ENCODE measurements at places on chromosomes 7 and 10. TPM values are rescaled to one million over a fixed set of nuclear protein-coding genes. Genes with fewer than 3 reads are reported as not detected.

DNA sequence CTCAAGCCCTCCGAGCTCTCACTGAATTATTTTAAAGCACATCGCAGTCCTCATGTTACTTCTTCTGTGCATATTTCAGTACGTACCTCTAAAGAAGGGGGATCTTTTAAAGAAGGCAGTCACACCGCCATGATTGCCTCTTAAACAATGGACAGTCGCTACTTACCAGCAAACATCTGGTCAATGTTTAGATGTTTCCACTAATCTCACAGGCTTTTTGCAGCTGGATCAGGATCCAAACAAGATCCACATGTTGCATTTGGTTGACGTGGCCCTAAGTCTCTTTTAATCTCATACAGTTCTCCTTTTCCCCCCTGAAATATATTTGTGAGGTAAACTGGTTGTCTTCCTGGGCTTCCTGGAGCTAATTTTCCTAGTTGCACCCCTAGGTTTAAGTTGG lies 50.0 kb downstream of the PRF1 start:
- no peak for DNase-seq

DNA sequence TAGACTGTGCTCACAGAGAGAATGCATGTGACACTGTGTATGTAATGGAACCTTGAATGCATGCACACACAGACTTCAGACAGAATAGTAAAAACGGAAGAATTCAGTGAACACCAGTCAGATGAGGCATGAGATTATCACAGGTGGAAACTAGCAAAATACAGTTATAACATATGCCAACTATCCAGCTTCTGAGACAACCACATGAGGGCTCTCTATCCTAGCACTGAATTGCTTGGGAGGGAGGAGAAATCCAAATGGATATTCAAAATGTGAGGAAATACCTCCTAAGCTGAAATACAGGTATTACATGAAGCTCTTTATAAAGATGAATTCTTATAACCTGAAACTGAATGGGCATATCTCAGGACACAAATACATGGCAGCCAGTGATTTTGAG lies 30.6 kb downstream of the GARS1 start:
- no peak for DNase-seq

- DNase-seq, result no peak
Measured at GRCh38 chr7:4998244-4998643, 39.3 kb upstream of the MMD2 start.

The SORCS1 gene
- not detected for total RNA-seq

- DNase-seq, result no peak
Measured at GRCh38 chr7:151586531-151587260, 67.0 kb upstream of the RHEB start.

The DENND2A gene
- 27.6 TPM for total RNA-seq

DNA sequence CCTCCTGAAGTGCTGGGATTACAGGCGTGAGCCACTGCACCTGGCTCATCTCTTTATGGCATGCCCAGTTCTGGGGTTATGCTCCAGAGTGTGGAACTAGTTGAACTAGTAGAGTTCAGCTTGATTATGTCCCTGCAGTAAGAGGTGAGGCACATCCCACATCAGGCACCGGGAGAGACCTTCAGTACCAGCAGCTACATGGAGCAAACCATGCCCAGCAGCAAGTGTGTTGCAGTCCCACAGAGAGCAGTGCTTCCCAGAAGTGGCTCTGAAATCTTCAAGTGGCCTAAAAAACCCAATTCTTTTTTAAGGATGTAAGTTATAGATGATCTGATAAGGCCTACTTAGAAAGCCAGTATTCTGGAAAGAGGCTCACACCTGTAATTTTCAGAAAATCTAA lies 331.9 kb upstream of the PRKCQ start:
- DNase-seq, result no peak

DNA sequence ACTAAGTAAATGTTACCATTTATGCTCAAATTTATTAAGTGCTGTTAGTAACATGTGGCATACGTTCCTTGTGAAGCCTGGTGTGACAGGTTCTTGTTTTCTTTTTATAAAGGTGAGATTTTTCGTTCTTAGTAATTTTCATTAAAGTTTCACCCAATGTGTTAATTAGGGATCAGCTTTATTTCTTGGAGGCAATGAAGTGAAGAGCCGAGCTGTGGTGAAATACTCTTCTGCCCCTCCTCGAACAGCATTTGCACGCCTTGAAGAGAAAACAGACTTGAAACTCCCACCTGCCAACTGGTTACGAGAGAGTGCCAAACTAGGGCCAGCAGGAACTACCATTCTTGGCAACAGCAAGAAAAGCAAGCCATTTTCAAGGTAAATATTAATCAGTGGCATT lies 1.5 kb downstream of the EDRF1 start:
- no peak for DNase-seq

DNA sequence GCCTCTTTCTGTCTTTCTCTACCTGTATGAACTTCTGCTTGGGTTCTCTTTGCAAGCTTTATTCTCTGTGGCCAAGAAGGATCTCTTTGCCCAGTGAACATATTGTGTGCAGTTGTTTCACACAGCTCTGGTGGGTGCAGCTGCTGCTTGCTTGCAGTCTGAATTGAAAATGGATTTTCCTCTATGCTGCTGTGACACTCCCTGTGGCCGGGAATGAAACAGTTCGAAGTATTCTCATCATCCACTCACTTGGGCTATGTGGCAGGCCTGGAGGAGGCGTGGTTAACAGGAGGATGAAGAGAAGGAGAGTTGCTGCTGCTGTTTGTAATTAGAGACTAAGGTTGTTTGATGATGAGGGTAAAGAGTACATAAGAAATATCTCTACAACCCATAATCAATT lies 28.4 kb upstream of the ITGA8 start:
- DNase-seq, result no peak

GRCh38 chr7:78164459-78164858 lies 365.9 kb downstream of the PHTF2 start:
- DNase-seq, result no peak

GRCh38 chr7:101954499-101954898 lies 137.1 kb downstream of the CUX1 start:
- no peak for DNase-seq

DNA sequence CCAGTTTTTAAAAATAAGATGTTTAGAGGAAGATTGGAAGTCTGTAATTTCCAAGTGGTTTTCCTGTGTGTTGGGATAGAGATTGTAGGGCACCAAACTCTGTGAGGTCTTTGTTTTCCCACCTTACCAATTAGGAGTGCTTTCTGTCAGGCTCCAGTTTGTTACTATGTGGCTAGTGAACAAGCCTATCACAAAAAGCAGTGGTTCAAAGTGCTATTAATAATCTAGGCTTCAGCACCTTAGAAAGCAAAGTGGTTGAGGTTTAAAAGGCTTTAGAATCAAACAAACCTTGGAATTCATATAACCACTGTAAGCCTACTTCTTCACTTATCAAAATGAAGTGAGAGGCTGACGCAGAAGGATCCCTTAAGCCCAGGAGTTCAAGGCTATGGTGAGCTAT lies 11.1 kb upstream of the ANAPC16 start:
- DNase-seq, result no peak

- no peak for DNase-seq
Measured at GRCh38 chr10:62903828-62904227, 87.7 kb upstream of the EGR2 start.

DNA sequence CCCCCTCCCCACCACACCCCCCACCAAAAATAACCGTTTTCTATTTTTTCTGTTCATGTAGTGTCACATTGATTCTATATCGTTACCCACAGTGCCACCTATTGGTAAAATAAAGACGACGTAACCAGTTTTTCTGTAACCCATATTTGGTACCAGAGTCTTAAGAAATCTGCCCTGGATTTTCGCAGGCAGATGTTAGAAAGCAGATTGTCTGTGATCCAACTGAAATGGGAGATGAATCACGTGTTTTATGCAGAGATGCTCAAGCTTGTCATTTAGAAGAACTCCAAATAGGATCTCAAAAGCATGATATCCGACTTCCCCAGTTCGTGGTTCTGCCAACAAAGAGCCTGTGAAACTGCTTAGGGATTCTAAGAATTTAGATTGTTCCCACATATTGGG lies 261.1 kb upstream of the CSTF2T start:
- no peak for DNase-seq

- DNase-seq, result no peak
Measured at GRCh38 chr7:71912476-71912875, 499.7 kb downstream of the CALN1 start.

GRCh38 chr7:71974611-71975010 lies 437.5 kb downstream of the CALN1 start:
- DNase-seq, result no peak

The WDR86 gene
- 0.07 TPM for total RNA-seq

The DOCK4 gene
- 10.0 TPM for total RNA-seq

DNA sequence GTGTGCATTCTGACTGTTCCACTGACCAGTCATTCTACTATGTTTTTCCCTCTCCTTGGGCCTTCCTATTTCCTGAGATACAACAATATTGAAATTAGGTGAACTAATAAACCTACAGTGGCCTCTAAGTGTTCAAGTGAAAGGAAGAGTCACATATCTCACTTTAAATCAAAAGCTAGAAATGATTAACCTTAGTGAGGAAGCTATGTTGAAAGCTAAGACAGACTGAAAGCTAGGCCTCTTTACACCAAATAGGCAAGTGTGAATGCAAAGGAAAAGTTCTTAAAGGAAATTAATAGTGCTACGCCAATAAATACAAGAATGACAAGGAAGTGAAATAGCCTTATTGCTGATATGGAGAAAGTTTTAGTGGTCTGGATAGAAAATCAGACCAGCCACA lies 5.7 kb upstream of the DYNC1I1 start:
- no peak for DNase-seq

DNA sequence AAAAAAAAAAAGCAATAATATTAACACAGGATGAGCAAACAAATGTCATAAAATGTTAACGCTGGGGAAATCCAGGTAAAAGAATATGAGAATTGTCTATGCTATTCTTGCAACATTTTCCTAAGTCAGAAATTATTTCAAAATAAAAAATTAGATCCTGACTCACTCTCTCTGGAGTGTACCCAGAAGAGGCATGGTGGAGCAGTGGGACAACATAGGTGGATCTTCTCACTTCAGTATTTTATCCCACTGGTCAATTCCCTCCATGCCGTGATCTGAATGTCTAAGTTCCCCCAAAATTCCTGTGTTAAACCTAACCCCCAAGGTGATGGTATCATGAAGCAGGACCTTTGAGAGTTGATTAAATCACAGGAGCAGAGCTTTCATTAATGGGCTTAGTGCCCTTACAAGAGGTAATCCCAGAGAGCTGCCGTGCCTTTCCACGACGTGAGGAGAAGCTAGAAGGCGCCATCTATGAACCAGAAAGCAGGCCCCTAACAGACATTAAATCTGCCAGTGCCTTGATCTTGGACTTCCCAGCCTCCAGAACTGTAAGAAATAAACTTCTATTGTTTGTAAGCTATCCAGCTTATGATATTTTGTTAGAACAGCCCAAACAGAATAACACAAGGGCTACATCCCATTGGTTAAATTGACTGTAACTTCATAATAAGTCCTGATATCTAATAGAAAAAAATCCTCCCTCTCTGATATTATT lies 35.2 kb downstream of the USP6NL start:
- DNase-seq, result no peak

DNA sequence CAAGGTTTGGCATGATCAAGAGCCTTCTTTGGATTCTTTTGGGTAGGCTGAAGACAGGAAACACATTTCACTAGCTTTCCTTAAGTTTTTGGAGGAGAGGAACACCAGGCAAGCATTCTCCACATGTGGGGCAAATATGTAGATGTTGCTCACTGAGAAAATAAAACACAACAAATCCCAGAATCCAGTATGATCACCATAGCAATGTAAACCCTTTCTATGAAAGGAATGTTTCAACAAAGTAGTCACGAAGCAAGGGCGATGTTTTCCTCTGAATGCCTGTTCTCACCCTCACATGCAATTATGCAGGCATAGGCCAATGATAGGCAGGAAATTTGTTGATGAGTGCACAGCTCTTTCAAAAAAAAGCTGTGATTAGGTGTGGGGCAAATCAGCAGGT lies 20.5 kb upstream of the CEP41 start:
- DNase-seq, result no peak

- no peak for DNase-seq
Measured at GRCh38 chr10:14751921-14752320, 22.8 kb downstream of the FAM107B start.

The ANKRD30A gene
- not detected for total RNA-seq

DNA sequence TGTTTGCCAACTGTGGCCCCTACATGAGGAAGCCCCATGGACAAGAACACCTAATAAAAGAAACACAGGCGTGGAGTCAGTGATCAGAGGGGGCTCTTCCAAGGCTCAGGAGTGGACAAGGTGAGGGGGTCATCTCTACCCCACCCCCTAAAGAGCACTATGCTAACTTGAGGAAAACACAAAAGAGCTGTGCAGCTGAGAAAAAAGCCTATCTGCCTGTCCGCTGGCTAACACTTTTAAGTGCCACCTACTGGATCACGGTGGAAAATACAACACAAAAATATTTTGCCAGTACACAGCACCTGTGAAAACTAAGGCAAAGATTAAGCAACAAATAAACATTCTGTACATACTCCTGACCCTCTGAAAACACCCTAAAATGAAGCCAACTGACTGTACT lies 53.1 kb upstream of the COBL start:
- DNase-seq, result no peak

The LDB3 gene
- total RNA-seq, result not detected

DNA sequence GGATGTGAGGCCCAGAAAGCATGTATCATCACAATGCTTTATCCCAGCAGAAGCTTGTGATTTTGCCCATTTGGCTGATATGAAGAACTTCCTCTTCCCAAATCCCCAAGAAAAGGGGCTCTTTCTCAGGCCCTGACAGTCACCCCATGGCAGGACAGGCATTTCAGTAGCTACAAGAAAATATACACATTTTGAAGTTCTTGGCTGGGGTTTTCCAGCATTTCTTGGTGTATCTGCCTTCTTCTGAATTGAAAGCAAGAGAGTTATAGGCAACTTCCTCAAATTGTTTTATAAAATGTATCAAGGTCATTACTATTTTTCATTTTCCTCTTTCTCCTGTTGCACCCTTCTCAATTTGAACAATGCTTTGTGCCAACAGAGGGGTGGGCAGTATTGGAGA lies 63.3 kb upstream of the PDLIM1 start:
- DNase-seq, result no peak

The HOXA10 gene
- total RNA-seq, result 36.7 TPM

The SFTPA1 gene
- total RNA-seq, result not detected

- DNase-seq, result no peak
Measured at GRCh38 chr10:31023558-31023957, 8.1 kb downstream of the ZNF438 start.

GRCh38 chr7:100038326-100038725 lies 11.2 kb upstream of the ZSCAN21 start:
- DNase-seq, result no peak

DNA sequence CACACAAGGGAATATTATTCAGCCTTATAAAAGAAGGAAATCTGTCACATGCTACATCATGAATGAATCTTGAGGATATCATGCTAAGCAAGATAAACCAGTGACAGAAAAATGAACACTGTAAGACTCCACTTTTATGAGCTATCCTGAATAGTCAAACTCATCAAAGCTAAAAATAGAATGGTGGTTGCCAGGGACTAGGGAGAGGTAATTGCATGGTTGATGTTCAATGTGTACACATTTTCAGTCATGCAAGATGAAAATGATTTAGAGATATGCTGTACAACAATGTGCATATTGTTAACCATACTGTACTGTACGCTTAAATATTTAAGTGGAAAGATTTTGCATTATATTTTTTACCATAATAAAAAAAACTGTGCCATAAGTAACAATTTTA lies 1349.1 kb downstream of the XPNPEP1 start:
- no peak for DNase-seq

Measured in epithelial cell of proximal tubule (primary cell).